Colonic mucosa (tissue), 4 donors: ENCODE measurements at places on chromosomes 12 and 14. TPM values are rescaled to one million over a fixed set of nuclear protein-coding genes. Genes with fewer than 3 reads are reported as not detected.

The TROAP gene
- 51.8 TPM for total RNA-seq

The LMNTD1 gene
- not detected for total RNA-seq

The INSM2 gene
- not detected for total RNA-seq

The COL2A1 gene
- 1.1 TPM for total RNA-seq

The DDX51 gene
- 9.4 TPM for total RNA-seq

The CLEC2B gene
- 6.7 TPM for total RNA-seq

The CCDC88C gene
- total RNA-seq = 48.0 TPM

The KRT78 gene
- total RNA-seq = not detected

The CCDC177 gene
- total RNA-seq = not detected

The OTX2 gene
- not detected for total RNA-seq

The PLEKHG7 gene
- total RNA-seq = 0.59 TPM

GRCh38 chr12:53352331-53353256 is 16.4 kb upstream of the SP7 start:
- DNase-seq = peak; percentile 91

DNA sequence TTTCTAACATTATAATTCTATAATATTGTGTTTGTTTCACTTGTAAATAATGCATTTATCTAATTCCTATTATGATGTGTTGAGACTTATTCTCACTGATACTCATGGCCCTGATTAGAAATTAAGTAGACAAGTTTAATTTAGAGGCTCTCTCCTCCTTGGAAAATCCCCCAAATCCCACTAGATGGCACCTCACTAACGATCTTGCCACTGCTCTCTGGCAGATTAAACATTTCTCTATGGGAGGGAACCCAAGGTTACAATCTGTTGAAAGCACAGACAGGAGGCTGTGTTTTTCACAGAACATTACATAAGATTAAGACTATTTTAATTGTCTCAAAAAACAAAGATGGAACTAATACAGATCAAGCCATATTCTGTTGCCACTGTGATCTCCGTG is 318.7 kb downstream of the LRFN5 start:
- no peak for DNase-seq

GRCh38 chr12:70254846-70255245 is 11.6 kb downstream of the CNOT2 start:
- DNase-seq = no peak

GRCh38 chr14:51449681-51450080 is 202.0 kb upstream of the FRMD6 start:
- no peak for DNase-seq

DNA sequence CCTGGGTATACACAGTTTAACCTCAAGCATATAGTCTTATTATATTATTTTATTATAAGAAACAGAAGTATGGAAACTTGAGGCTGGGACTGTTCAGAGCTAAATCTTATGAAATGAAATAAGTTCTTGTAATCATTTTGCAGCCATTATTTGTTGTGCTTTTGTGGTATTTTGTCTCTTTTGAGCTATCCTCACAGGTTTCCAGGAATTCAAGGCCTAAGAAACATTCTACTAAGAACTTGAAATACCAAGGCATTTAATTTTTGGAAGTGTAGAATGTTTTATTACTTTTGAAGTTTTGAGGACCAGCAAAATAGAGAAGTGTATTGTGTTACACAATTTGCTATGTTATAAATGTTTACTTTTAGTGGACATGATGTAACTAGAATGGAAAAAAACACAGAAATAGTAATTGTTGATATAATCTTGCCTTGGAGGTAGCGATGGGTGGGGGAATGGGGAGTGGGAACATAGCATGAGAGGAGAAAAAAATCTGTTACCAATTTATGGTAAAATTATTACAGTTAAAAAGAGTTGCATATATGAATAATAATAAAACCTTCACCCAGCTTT is 81.7 kb downstream of the CRADD start:
- no peak for DNase-seq

DNA sequence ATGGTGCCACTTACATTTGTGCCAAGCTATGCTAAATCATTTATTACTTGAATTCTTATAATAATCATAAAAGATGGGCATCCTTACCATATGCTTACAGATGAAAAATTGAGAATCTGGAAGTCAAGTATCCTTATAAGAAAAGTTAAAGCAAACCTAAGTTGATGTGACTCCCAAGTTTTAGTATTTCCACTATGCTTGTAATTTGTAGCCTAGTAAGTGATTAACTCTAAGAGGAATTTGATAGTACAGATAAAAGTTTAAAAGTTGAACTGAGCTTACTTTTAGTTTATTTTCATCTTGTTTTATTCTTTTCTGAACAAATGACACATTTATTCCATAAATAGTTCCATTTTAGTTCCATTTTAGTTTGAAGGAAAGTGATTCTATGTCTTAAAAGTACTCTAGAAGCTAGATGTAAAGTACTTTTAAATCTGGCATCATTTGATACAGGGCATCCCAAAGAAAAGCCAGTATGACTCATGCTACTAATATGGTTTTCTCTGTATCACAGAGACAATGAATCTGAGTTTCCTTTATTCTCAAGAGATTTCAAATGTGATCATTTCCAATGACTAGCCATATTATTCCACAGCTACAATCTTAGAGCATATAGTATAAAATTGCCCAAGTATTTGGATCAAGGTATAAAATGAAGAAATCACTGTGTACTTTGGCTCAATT is 596.0 kb downstream of the SLC16A7 start:
- no peak for DNase-seq

DNA sequence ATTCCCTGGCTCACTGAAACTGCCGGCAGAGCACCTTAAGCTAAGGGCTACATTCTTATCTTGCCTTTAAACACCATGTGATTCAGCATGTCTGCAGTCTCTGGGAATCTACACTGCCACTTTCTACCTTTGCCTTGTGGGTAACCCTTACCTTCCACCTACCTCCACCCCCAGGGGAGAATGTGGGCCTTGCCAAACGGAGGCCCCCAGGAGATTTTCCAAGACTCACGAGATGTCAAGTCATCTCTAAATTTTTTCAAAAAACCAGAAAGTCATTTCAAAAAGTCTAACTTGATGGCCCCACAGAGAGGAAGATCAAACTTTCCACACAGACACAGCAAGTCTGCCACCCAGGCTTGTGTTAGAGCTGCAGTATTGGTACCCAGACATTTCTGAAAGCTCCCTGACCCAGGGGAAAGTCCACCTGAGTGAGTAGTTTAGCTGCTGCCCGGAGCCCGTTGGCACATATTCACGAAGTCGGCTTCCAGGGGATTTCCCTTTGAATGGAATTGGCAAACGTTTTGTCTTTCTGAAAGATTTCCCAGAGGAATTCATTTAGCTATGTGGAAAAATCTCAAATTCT is 4.7 kb upstream of the PSMA6 start:
- DNase-seq = no peak

DNA sequence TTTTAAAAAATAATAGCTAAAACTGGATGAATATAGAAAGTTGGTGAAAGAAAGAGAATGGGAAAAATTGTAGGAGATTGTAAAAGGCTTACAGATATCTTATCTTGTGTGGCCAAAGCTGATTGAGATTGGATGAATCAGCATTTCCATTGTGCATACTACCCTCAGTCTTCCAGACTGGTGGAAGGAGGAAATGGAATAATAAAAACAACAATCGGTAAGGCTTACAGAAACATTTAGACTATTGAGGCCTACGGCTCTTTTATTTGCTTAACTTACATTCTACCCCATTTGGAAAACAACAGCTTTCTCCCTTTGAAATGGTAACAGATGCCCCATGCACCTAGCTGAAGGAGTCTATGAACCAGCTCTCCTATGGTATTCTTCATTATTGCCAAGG is 129.8 kb downstream of the PTPRB start:
- no peak for DNase-seq

DNA sequence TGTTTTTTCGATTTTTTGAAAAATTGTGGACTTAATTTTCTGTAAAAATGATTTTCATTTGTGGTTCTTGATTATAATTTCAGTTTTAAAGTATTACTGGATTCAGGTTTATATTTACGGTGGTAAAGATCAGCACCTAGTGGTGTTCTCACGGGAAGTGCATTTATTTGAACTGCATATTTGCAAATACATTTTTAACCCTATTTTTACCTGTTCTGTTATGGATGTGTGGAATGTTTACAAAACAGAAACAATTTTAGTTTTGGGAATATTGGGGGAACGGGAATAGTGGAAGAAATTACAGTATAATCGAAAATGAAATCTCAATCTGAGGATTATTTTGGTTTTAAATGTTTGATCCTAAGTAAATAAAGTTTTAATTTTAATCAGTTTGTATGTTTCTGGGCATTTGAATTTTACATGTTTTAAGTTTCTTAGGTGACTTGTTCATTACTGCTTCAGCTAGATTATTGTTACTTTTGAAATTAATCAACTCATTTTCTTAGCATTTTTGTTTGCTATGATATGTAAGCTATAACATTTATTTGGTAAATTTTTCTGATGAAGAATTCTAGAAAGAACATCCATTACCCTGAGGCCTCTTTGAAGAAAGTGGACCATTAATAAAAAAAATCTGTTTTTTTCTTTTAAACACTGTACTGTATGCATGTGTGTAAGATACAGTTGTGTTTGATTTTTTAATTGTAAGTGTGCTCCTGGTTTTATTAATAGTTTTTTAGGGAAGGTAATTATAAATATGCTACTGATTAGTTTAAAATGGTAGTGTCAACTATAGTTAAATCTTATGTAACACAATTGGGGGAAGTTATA is 942 bp downstream of the ATF7IP start:
- no peak for DNase-seq

DNA sequence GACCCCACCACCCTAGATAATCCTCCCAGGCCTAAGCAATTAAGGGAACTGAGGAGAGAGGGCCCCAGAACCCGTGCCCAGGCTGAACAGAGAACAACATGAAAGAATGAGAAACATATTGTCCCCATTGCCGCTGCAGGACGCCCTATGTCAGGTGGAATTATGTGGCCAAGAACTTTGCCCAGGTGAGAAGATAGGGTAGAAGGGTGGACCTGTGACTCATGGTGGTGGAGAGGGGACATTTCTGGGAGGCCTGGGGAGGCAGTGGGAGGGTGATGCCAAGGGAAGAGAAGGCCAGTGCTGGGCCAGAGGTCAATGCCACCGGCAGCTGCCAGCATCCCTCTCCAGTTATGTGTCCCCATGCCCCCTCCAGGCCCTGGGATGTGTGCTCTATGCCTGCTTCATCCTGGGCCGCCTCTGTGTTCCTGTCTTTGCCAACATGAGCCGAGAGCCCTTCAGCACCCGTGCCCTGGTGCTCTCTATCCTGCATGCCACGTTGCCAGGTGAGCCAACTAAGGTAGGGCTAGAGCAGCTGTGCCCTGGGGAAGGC is 15.5 kb downstream of the SOAT2 start:
- DNase-seq = no peak

DNA sequence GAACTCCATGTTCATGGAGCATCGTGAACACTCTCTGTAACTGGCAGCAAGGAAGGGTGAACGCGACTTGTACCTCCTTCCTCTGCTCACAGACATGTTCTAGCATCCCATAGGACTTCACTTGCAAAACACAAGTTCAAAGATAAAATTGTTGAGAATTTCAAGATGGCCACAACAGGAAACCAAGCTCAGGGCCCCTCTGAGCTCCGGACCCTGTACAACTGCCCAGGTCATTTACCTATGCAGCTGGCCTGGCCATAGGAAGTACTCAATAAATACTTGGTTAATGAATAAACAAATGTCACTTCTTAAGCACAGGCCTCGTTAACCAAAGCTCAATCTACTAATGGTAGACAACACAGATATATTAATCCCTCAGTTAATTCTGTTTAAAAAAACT is 11.7 kb upstream of the PPP4R4 start:
- no peak for DNase-seq

GRCh38 chr12:56517854-56518253 is 3.8 kb upstream of the RBMS2 start:
- no peak for DNase-seq

DNA sequence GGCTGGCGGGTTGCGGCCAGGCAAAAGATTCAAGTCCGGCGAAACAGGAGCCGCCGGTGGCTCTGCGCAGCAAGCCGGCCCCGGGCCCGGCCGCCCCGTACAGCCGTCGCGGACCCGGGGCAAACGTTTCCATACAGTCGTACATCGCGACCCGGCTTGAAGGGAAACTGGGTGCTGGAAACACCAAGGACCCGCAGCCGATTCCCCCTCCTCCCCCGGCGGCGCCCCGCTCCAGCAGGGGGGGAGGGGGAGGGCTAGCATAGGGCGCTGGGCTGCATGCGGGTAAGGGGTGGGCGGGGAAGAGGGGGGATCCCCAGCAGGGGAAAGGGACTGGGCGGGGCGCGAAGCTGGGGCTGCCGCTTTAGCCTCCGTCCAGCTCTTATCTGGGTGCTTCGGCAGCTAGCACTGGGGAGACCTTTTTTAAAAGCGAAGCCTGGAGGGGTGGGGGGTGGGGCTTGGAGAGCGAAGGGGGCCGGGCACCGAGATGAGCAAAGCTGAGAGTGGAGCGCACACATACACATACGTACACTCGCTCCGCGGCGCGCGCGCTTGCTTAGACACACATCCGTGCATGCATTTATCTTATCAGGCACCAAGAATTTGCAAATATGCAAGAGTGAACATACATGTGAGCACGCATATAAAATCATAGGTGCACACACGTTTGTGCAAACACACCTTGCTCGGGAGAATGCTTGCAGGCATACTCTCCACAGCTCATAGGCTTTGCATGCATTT is 11.9 kb downstream of the RARG start:
- peak; percentile 80 for DNase-seq

DNA sequence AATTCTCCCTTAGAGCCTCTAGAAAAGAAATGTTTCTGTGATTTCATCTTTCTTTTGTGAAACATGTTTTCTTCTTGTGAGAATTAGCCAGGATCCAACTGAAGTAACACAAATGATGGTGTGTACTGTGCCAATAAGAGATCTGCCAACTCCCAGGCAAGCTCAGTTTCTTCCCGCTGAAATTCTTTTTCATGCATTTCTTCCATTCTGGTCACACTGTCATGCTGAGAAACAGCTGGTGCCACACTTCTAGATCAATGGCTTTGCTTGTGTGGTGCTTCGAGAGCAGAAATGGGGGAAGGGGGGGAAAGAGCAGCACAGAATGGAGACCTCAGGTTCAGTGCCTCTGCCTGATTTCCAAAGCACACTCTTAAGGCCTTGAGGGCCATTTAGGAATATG is 41.4 kb upstream of the FGF6 start:
- DNase-seq = no peak

DNA sequence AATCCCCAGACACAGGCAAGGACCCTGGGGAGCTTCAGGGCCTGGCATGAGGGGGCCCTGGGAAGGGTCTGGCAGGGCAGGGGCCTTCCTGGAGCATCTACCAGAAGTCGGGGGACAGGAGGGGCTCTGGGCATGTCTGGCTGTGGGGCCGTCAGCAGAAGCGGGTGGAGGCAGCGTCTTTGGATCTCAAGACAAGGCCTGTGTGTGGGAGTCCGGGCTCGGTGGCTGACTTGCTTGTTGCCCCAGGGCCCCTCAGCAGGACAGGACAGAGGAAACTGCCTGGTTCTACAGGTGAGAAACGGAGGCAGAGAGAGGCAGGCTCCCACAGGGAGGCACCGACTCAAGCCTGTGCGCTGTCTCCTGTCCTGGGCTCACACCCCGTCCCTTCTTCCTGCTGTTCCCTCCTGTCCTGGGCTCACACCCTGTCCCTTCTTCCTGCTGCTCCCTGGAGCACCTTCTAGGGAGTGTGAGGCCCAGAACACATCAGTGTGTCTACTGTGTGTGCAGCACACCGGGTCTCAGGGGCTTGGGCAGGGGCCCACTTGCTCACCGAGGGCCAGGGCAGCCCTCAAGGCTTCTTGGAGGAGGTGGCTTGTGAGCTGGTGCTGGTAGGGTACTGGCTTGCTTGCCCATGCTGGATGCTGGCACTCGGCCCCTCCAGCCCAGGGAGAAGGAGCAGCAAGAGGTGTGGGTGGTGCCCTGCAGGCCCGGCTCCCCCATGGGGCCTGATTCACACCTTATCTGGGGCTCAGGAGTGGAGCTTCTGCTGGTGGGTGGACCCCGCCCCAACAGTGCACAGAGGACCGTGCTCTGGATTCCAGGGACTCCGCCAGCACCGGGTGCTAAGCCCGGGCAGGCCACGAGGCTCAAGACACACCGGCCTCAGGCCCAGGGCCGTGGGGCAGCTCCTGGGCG is 14.9 kb downstream of the ASPG start:
- no peak for DNase-seq
